GM04503 (cell line): ENCODE measurements at places on chromosomes 12 and 14.
A peak's percentile ranks its signal among the peaks of the same experiment; 100 is the strongest.

GRCh38 chr14:90624732-90625400 is 191.4 kb downstream of the TTC7B start:
- no peak for DNase-seq

- no peak for DNase-seq
These were observed 26.2 kb downstream of the UBE3B start for GRCh38 chr12:109503611-109504010.

- no peak for DNase-seq
These were observed 69.5 kb downstream of the BCL11B start for GRCh38 chr14:99202516-99202915.

GRCh38 chr14:54000341-54000811 is 43.8 kb upstream of the BMP4 start:
- DNase-seq: no peak

DNA sequence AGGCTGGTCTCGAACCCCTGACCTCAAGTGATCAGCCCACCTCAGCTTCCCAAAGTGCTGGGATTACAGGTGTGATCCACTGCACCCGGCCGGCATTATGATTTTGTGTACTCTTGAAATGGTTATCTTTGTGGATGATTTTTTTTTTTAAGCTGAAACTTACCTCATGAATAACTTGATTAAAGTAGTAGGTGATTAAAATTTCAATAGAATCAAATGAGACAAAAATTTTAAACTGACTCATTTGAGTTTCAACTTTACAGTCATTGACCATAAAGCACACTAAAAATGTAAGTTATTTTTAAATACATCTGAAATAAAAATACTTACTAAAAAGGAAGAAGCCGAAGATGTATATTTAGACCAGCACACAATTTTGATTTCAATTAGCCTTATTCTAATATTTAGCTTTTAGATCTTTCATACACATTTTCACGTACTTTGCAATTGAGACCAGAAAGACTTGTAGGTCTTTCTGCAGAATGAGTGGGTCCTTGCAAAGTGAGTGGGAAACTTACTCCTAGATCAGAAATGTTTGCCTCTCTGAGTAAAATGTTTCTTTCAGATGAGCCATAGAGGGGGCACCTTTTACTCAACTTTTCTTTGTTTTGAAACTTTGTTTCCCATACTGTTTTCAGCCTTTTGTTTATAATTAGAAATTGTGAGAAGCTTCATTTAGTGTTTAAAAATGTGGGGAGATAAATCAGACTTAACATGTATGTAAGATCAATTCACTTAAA is 34.2 kb downstream of the TMPO start:
- DNase-seq: no peak

DNA sequence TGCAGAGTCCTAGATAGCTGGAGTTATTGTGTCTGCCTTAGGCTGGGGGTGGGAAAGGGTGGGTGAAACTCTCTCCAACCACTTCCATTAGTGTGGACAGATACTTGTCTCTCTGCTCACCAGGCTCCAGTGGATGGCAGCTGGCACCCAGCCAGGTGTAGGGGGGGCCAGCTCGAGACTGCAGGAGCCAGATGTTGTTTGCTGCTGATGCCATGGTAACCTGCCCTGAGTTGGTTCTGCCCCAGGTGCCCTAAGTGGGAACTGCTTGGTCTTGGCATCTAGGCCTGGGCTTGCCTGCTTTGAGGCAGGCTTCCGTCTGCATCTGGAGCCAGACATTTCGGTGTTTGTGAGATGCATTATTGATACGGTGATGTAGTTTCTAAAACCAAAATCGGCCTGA is 82.2 kb downstream of the ADCK1 start:
- DNase-seq: no peak

GRCh38 chr14:52473557-52473956 is 78.7 kb downstream of the TXNDC16 start:
- DNase-seq: no peak

GRCh38 chr12:114662512-114663177 is 21.3 kb downstream of the TBX3 start:
- no peak for DNase-seq

DNA sequence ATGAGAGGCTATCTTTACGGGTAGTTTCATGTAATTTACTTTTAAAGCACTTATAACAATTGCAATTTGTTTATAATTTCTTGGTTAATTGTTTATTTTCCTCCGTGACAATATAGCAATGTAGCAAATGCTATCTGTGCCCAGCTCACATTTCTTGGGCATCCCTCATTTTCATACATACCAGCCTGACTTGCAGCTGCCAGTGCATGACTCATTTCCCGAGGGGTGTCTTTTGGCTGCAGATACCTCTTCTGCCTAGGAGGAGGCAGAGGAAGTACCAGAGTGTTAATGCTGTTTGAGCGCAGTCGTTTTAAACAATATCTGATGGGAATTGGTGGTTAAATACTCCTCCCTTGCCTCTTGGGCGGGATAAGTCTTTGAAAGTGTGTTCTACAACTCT is 104.2 kb upstream of the ABCD2 start:
- DNase-seq: peak; percentile 6

DNA sequence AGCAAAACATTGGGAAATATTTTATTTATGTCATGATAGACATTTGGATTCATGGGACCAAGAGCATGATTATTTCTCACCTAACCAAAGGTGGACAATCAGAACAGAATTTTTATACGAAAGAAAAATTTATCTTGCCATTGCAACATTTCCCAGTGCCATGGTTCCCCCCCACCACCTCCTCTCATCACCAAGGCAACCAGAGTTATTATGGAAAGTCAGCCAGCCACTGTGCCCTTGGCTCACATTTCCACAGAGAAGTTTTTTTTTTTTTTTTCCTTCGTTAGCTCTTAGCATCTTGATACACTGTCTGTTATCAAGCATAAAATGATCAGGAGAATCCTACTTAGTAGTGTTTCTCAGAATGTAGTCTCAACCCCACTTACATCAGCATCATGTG is 176.4 kb upstream of the TMTC1 start:
- DNase-seq: no peak

GRCh38 chr12:126719912-126720705 is 1546.9 kb upstream of the TMEM132C start:
- DNase-seq: no peak

GRCh38 chr12:95208678-95209077 is 8.6 kb downstream of the FGD6 start:
- DNase-seq: no peak

GRCh38 chr14:98512501-98513251 is 759.3 kb downstream of the BCL11B start:
- no peak for DNase-seq

- DNase-seq: no peak
These were observed 83.4 kb downstream of the HECTD1 start for GRCh38 chr14:31124197-31124596.

DNA sequence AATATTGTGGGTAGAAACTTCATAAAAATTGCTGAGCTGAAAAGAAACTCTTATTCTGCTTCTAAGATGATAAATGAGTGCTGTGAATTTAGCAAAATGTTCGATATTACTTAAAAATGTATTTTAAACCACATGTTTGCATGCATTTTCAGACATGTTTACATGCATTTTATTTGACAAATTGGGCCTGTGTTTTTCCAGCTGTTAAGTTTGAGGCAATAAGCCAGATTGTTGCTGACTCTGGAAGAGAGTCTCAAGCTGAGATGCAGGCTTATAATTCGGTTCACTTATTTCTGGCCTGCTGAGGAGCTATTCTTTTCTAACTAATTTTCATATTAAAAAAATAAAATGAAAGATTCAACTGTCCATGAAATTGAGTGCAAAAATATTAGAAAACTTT is 110.1 kb downstream of the SYNE2 start:
- DNase-seq: no peak

GRCh38 chr14:38127356-38127755 is 80.3 kb upstream of the SSTR1 start:
- DNase-seq: no peak

DNA sequence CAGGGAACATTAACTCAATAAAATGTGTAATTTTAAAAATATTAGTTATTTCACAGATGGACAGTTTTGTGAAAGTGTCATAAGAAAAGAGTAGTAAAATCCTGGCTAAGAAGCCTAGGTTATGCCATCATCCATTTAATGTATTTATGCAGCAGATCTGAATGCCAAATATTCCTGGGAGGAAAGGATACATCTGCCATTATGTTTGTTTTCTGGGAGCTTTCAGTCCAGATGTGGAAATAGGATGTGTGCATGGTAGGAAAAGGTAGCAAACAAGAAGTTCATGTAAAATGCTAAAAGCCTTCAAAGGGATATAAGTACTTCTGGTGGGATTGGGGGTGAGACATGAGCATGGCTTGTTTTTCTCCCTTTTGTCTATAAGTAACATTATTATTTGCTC is 27.0 kb upstream of the CLEC14A start:
- no peak for DNase-seq
